ENCODE measurements at places on chromosomes 13 and 19. TPM values are rescaled to one million over a fixed set of nuclear protein-coding genes. Genes with fewer than 3 reads are reported as not detected.
A peak's percentile ranks its signal among the peaks of the same experiment; 100 is the strongest.

Gene DACT3
- not detected for total RNA-seq

Gene SIGLEC14
- total RNA-seq: not detected

Gene ARHGAP33
- total RNA-seq: 13.3 TPM

Gene NLRP4
- not detected for total RNA-seq

Gene ADGRE3
- total RNA-seq: not detected

Gene IL4I1
- 9.5 TPM for total RNA-seq

Gene APLP1
- total RNA-seq: 8.4 TPM

Gene ZNF580
- total RNA-seq: 10.8 TPM

Gene CEACAM3
- total RNA-seq: not detected

Gene LYPD3
- total RNA-seq: 0.98 TPM

Gene ZNF681
- total RNA-seq: 3.5 TPM

Gene TYK2
- 95.4 TPM for total RNA-seq

DNA sequence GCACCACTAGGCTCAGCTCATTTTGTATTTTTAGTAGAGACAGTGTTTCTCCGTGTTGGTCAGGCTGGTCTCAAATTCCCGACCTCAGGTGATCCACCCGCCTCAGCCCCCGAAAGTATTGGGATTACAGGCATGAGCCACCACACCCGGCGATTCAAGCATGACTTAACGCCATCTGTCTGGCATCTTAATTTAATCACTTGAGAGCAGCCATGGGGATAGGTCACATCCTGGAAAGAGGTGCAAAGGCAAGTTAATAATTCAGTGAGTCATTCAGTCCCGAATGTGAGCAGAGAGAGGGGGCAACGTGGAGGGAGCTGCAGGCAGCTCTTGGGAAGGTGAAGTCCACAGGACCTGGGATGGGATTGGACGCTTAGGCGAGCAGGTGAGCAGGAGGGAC is 31.7 kb upstream of the USP29 start:
- no peak for DNase-seq

DNA sequence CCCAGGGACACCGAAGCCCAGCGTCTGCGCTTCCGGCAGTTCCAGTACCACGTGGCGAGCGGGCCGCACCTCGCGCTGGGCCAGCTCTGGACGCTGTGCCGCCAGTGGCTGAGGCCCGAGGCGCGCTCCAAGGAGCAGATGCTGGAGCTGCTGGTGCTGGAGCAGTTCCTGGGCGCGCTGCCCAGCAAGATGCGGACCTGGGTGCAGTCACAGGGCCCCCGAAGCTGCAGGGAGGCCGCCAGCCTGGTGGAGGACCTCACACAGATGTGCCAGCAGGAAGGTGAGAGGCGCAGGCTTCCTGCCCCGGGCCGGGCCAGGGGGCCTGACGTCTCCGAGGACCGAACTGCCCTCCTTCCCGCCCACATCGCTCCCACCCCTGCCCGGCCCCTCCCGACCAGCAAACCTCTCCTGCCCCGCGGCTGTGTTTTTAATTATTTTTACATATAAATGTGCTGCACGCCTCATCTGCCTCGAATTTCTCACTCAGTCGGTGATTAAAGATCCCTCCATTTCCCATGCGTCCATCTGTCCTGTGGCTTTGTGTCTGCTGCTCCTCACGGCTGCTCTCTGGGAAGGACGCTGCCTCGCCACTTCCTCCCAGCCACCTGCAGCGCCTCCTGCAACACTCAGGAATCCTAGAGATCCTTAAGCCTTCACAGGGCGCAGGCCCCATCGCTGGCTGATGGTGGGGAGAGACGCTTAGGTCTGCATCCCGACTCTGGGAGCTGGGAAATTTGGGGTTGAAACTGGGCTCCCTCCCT is 4.3 kb downstream of the ZSCAN1 start:
- DNase-seq: no peak

DNA sequence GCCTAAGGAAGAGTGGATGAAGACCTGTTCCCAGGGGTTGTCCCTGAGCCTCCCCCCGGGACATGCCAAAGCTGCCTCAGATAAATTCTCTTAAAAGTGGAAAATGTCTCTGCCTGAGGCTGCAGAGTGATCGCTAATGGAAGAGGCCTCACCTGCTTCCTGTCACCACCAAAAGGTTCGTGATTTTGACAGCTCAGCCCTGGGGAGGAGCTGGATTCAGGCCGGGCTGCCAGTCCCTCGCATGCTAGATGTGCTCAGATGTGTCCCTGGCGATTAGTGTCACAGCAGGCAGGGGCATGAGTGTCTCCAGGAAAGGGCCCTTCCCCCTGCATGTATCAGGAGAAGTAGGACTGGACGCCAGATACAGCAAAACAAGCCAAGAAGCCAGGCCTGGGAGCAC is 626.5 kb downstream of the UQCRFS1 start:
- DNase-seq: no peak

DNA sequence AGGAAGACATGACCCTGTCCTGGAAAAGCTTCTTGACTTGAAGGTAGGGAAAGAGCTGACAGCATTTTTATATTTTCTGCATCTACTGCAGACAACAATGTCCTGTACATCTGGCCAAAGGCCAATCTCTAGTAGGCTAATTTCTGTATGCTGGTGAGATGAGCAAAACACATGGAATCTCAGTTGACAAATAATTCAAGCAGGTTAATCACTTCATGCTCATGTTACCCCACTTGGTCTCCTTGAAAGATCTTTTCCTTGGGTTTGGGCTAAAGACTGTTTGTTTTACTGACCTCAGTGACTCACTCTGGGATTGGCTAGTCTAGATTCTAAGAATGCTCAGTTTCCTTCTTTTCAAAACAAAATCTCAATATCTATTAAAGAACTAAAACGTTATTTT is 298.8 kb downstream of the LMO7 start:
- DNase-seq: peak; percentile 37

DNA sequence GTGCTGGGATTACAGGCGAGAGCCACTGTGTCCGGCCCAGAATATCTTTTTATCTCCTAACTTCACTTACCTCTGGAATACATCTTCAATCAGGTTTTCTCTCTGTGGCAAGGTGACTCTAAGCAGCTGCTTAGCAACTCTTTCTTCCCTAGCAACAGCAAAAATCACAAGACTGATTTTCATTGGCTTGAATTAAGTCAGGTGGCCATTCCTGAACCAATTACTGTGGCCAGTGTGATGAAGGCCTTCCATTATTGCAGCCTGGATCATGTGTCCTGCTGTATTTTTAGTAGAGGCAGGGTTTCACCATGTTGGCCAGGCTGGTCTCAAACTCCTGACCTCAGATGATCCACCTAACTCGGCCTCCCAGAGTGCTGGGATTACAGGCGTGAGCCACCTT is 9.0 kb upstream of the LTBP4 start:
- DNase-seq: no peak

- DNase-seq: no peak
Measured at GRCh38 chr19:33163481-33163880, 30.6 kb upstream of the LRP3 start.

DNA sequence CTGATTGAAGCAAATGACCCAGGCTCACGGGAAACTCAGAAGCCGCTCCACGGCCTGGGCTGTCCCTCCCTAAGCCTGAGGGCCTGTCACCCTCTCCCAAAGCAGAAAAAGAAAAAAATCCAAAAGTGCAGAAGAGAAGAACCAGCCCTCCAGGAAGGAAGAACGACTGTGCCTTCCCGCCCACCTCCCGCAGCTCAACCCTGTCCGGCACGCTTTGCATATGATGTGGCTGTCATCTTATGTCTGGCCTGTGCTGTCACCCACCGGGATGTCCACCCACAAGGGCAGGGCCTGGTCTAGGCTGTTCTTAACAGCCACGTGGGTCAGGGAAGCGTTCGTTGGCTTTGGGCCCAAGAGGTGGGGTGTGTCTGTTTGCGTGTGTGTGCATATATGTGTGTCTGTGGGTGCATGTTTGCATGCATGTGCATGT is 13.7 kb downstream of the ZBTB7A start:
- no peak for DNase-seq

DNA sequence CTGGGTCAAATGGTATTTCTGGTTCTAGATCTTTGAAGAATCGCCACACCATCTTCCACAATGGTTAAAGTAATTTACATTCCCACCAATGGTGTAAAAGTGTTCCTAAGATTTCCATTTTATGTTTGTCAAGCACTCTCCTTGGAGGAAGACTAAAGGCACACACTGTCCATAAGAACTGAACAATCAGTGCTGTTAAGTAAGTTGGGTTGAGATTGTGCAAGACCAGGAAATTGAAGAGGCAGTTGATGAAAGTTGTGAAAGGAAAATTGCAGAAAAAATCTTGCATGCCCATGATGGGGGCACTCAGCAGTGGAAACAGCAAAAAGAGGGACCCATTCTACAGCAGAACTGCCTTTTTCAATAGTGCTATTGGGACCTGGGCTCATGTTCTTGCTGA is 323.6 kb downstream of the DLEU7 start:
- DNase-seq: no peak

DNA sequence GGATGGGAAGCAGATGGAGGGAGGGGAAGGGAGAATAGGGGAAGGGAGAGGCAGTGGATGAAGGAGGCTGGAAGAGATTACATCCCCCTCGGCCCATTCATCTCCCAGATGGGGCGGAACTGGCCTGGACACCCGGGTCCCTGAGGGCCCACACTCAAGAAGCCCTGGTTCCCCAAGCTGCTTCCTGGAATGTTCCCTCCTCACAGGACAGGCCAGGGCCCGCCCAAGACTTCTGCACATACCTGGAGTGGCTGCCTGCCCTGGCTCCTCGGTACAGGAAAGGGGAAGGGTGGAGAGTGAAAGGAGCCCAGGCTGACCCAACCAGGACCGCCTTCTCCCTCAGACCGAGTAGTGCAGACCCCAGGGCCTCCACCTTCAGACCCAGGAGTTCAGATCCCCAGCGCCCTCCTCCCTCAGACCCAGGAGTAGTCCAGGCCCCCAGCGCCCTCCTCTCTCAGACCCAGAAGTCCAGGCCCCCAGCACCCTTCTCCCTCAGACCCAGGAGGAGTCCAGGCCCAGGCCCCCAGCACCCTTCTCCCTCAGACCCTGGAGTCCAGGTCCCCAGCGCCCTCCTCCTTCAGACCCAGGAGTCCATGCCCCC is 489 bp downstream of the NTF4 start:
- DNase-seq: no peak

DNA sequence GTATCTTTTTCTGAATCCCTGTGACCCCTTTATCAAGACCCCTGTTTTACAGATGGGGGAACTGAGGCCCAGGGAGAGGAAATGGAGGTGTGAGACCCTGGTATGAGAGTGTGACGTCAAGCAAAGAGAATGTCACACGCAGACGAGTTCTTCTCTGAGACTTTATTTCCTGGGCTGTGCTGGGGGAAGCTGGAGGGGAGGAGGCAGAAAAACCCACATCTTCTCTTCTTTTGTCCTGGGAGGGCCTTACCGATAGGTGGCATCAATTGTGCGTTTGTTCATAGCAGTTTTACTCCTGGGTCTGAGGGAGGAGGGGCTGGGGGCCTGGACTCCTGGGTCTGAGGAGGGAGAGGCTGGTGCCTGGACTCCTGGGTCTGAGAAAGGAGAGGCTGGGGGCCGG is 4.9 kb upstream of the KLK15 start:
- DNase-seq: no peak

DNA sequence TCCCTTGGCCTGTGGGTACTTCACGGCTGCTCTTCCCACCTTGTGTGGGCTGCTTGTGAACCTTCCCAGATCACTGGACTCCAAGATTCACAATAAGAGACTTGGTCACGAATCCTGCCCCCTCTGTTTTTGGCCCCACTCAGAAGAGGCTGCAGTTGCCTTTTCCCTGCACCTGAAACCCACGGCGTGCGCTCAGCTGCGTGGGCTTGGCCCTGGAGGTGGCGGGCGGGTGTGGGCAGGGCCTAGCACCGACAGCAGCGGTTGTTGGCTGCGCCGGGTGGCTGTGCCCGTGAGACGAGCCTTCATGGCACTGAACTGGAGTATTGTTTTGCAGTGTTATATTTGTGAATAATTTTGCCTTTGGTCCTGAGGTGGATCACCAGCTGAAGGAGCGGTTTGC is 33.8 kb downstream of the PLEKHJ1 start:
- DNase-seq: no peak

DNA sequence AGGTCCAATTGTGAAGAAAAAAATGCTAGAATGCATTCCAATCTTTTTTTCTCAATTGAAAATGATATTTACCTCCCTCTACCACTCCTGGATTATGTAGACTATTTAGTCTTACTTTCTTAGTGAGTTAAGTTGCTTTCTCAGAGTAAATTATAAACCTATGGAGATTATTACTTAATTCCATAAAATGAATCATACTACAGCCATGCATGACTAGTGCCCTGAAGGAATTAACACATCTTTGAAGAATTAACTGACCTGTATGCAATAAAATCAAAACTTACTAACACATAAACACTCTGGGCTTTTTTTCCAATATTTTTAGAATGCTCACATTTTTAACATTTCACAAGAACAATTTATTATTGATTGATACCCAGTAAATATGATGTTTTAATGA is 379.4 kb upstream of the DACH1 start:
- peak; percentile 18 for DNase-seq

GRCh38 chr13:55245005-55245644 is 1895.6 kb upstream of the PRR20A start:
- no peak for DNase-seq

GRCh38 chr19:40458597-40458974 is 7.0 kb downstream of the BLVRB start:
- DNase-seq: no peak

- DNase-seq: no peak
Measured at GRCh38 chr13:27964741-27965323, 4.3 kb downstream of the CDX2 start.

GRCh38 chr19:44847144-44848035 is 1.3 kb downstream of the NECTIN2 start:
- no peak for DNase-seq

GRCh38 chr19:5017235-5017634 is 48.3 kb downstream of the KDM4B start:
- no peak for DNase-seq

GRCh38 chr13:110538632-110539031 is 22.9 kb downstream of the RAB20 start:
- no peak for DNase-seq

DNA sequence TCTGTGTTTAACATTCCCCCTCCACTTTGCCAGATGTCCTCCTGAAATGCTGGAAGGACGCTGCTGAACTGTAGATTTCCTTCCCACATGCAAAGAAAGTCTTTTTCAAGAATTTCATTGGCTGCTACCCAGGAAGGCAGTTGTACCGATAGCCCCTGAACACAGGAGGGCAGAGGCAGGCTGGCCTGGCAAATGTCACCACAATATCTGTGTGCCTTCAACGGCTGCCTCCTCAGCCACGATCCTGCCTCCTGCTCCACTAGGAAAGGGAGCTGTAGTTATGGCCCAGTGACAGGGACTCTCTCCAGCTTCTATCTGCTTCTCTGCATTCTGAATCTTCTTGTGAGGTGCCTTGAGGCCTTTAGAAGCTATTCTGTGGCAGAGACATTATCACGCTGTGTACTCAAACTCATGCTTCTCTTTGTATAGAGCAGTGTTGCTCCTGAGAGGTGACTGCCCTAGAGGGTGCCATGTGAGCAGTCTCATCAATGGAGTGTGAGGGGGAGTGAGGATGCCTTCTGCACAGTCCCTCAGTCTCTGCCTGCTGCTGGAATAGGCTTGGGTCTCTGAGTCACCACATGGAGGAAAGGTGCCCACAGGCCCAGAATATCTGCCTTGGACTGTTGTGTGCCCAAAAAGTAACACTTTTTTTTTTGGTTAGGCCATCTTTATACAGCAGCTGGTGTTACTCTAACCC is 279.8 kb downstream of the DNAJC15 start:
- no peak for DNase-seq

GRCh38 chr13:113062691-113063090 is 42.9 kb upstream of the F7 start:
- no peak for DNase-seq
